Activated naive CD4-positive, alpha-beta T cell treated with anti-CD3 and anti-CD28 coated beads, Interleukin-2, amount 10 ng/mL, durations not matched to agents 7 days and 5 days (primary cell): ENCODE measurements at places on chromosomes 2 and 18.

DNA sequence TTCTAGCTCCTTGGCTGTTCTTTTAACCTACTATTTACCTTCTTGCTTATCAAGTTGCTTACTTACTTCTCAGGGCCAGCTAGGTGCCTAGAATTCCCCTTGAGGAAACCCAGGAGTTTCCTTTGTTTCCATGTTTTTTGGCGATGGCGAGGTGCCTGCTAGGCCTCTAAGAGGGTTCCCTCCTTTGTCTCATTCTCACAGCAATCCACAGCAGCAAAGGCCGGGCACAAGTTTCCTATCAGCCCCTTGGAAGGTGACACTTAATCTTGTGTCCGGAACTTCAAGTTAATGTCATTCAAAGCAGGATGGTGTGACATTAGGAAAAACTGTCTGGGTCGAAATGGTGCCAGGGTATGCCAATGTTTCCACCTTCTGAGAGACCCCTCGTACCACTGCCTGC is 101.9 kb upstream of the EPC2 start:
- no peak for DNase-seq

DNA sequence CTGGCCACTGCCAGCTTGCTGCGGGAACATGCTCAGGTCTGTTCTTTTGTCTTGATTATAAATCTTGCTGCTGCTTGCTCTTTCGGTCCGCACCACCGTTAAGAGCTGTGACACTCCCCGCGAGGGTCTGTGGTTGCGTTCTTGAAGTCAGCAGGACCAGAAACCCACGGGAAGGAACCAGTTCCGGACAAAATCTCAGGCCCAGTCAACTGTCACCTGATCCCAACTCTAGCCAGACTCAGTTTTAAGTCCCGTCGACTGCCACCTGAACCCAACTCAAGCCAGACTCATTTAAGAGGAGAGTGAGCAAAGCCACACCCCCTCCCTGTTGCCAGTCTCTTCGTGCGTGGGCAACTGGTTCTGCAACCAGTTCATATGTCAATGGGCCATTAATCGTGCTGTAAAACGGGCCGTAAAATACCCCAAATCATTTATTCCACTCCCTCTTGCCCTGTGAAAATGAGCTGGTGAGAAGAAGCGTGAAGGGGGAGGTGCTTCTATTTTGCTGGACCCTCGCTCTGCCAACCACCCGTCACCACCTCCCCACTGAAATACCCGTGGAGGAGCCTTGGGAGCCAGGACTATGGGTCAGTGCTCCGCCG is 224.3 kb downstream of the NDUFA10 start:
- peak; percentile 10 for DNase-seq

DNA sequence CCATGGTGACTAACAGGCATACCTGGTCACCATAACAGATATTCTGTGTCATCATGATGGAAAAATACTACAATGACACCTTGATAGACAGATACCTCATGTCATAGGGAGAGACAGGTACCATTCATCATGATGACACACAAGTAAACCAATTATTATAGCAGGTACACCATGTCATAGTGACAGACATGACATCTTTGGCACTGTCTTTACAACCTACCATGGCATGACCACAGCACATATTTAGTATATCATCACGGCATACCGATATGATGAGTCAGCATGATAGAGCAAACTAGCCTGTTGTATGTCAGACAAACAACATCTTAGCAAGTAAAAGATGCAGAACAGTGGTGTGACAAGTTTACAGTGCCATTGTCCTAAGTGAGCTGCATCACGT is 101.3 kb upstream of the KLHL29 start:
- no peak for DNase-seq

DNA sequence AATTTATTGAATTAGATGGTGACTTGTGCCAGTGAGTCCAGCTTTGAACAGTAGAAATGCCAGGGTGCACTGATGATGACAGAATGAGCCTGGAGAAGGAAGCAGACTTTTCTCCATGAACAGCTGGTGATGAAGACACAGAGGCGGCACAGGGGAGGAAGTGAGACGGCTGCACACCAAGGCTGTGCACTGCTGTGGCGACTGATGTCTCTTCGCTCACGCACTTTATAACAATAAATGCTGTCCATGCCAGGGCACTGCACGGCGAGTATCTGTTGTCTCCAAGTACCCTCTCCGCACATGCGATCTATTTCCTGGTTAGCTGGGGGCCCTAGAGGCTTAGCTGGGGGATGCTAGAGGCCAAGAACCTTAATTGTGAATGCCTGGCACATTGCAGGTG is 175.2 kb downstream of the TMEM200C start:
- DNase-seq = no peak

- peak; percentile 75 for DNase-seq
These were observed 705 bp upstream of the TEX261 start for GRCh38 chr2:70995426-70995729.

DNA sequence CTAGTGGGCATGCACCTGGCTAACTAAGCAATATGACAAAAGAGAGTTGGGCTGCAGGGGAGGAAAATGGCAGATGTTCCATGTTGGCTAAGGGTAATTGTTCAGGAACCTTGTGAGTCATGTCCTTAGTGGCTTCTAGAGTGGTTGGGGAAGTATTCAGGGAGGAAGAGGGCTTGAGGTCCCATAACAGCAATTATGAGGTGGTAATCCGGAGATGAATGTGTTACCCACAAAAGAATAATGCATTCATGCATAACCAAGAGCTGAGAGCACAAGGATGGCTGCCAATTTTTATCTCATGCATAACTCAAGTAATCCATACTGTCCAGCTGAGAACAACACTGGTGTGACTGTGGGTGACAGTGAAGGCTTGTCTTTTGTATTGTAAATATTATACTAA is 42.9 kb downstream of the TMEFF2 start:
- DNase-seq = no peak

DNA sequence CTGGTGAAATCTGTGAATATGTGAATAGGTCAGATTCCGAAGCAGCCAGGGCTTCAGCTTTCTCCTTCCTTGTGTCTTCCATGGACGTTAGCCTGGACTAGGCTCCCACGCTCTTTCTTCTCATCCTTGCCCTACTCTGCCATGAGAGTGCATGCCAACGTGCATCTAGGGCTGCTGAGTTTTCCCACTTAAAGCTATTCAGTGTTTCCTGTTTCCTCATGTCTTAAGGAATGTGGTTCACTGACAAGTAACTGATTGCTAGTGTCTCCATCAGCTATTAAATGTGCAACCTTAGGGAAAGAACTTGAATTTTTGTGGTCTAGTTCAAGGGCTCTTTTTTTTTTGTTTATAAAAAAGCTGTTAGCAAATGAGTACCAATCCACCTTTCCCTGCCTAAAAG is 642.3 kb upstream of the LINC00305 start:
- no peak for DNase-seq

DNA sequence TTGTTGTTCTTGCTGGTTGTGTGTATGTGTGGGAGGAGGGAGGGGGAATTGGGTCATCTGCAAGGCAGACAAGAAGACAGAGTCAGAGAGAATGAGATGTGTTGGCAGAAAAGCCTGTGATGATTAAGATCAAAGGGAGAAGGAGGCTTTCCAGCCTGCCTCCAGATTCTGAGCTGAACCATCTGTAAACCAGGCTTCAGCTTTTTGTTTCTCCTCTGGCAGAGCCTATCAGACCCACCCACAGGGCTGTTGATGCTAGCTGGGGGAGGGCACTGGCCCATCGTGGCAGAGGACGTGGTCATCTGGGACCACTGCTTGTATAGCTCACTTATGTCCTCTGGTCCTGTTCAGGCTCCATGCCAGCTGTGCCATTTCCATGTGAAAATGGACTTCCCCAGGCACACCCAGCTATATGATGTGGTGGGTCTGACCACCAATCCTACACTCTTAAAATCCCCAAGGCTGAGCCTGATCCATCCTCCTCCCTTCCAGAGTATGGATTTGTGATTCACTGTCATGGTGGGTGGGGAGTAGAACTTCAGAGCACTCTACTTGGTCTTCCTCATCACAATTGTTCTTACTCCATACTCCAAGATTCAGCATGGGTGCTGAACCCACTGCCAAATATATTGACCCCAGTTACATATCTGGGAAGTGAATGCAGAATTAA is 27.8 kb upstream of the COL6A3 start:
- DNase-seq = peak; percentile 31

GRCh38 chr2:26758790-26759321 is 5.2 kb upstream of the SLC35F6 start:
- no peak for DNase-seq

- no peak for DNase-seq
These were observed 7.7 kb upstream of the ARID5A start for GRCh38 chr2:96528700-96529375.

- DNase-seq = no peak
These were observed 30.2 kb upstream of the IL1R2 start for GRCh38 chr2:101961338-101962191.

GRCh38 chr2:158142568-158143332 is 41.1 kb downstream of the UPP2 start:
- DNase-seq = no peak

GRCh38 chr2:24049485-24050021 is at the start of gene FKBP1B:
FKBP1B (plus strand) TSS chr2:24049741; CDS start chr2:24049850, 109 bp downstream.
- DNase-seq = peak; percentile 74

- DNase-seq = no peak
These were observed 14.8 kb upstream of the COLEC12 start for GRCh38 chr18:515156-515815.

DNA sequence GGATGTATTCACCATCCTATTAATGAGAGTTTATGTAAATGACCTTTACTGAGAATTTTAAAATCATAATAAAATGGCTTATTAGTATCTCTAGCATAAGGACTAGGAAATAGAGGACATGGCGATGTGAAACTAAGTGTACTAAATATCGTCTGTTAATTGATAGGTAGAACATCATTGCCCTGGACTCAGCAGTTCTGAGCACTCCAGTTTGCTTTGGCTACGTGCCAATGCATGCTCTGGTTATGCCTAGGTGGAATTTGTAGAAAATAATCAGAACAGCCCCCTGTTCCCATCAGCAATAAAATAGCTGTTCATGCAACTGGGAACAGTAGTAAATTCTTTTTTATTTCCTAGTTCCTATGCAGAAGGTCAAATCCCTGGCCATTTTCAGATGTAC is 247.8 kb downstream of the DOK6 start:
- no peak for DNase-seq

DNA sequence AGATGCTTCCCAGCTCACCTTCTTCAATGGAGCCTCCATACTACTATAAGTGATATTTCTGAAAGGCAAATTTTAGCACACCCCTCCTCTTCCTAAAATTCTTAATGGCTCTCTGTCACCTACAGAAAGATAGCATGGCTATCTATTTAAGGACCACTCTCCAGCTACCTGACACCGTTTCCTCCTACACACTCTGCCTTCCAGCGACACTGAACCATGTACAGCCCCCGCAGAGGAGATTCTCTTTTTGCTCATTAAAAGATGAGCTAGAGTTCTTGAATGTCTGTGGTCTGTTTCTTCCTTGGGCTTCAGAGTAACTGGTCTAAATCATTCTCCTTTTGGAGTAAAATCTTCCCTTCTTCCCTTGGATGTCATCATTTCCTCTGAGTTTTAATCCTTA is 38.4 kb upstream of the GAREM1 start:
- no peak for DNase-seq

DNA sequence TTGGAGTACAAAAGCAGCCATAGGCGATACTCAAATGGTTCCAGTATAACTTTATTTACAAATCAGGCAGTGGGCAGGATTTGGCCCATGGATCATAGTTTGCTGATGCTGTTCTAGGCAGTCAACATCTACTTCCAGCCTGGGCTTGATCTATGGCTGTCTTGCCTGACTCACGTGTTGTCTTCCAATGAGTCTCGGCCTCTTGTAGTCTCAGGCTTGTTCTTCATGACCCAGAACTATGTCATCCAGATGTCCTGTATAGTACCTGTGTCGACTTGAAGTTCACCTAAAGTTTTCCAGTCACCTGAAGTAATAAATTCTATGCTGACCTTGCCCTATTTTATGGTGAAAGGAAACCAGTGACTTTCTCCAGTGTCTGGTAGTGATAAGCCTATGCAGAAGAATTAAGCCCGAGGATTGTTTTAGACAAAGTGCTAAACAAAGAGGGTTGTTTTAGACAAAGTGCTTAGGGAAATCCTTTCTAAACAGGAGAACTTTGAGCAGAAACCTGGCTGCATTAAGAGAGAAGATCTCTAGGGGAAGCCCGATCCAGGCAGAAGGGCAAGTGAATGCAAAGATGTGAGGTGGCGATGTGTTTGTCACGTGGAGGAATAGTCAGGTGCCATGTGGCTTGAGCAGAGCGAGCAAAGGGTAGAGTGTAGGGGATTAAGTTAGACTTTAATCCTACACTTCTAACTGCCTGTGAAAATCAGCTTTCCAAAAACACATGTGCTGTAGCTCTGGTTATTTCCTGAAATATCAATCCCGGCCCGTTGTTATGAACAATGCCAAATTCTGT is 8.5 kb upstream of the THNSL2 start:
- no peak for DNase-seq

DNA sequence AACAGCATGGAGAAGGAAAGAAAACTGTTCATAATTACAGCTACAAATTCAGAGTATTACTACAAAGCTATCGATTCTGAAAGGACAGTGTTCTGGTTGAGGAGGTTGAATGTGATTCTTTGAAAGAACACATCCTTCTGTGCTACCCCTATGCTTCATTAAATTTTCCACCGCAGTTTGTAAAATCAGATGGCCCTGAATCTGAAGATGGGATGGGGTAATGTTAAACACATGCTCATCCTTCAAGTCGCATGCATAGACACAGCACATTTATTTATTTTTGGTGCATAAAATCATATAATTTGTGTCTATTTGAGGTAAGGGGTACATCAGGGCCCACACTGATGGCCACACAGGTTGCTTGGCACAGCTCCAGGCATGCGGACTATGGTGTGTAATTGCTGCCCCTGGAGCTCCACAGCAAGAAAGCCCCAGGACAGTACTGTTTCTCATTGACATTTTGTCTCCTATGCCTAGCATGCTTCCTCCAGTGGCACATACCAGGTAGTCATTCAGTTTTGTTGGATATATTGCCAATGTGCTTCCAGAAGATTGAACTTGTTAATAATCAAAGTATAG is 238.8 kb upstream of the TANK start:
- DNase-seq = no peak

- no peak for DNase-seq
These were observed 19.2 kb downstream of the PRELID3A start for GRCh38 chr18:12426924-12427323.

DNA sequence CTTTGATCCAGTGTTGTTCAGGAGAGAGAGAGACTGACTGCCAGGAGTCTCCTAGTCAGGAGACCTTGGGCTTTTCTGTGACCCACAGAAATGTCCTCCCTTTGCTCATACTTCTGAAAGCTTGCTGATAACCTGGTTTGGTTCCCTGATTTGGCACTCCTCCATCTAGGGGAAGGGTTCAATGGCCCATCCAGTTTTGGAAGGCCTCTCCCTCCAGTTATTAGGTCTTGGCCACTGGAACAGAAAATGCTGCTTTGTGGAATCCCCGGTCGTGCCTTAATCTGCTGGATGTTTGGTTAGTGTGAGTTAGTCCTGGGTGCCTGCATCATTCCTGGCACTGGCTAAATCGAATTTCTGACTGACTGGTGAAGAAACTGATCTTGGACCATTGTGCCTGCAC is 35.7 kb downstream of the KDM3A start:
- DNase-seq = no peak

DNA sequence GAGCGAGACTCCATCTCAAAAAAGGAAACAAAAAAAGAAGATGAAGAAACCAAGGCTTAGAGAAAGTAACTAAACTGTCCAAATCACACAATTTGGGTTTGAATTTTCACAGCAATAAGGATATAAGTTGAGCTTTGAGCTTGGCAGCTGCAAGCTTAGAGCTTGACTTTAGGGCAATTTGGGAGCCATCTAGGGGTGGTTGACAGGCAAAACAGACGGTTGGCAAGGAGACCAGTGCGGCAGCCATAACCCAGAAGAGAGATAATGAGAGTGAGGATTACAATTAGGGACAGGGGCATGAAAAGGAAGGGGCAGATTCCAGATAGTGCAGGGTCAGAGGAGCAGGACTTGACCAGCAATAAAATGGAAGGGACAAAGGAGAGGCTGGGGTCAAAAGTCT is 382.2 kb upstream of the HNRNPA3 start:
- peak; percentile 30 for DNase-seq
